ENCODE measurements at places on chromosomes 5 and 9.

DNA sequence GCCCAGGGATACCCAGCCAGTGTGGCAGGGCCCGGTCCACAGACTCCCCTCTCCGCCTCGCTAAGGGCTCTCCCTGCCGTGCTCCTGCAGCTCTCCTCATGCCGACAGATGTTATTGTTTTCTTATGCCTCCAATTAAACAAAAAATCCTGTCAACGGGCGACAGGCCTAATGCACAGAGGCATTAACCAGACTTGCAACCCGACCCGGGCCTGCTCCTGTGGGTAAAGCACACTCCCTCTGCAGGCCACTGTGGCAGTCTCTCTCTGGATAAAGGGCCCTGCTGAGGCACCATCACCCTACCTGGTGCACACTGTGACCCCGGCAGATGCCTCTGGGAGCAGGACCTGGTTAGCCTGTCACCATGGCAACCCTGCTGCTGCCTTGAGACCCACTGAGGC lies 27.5 kb upstream of the HAND1 start:
- DNase-seq = no peak

DNA sequence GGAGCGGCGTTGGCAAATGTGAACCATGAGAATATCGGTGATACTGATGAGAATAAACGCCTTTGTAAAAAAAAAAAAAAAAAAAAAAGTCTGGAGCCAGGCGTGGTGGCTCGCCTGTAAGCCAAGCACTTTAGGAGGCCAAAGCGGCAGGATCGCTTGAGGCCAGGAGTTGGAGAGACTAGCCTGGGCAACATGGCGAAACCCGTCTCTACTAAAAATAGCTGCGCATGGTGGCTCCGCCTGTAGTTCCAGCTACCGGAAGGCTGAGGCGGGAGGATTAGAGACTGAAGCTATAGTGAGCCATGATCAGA lies 425 bp upstream of the NFX1 start:
- DNase-seq = no peak

GRCh38 chr5:152673601-152674000 lies 268.5 kb upstream of the NMUR2 start:
- DNase-seq = no peak

DNA sequence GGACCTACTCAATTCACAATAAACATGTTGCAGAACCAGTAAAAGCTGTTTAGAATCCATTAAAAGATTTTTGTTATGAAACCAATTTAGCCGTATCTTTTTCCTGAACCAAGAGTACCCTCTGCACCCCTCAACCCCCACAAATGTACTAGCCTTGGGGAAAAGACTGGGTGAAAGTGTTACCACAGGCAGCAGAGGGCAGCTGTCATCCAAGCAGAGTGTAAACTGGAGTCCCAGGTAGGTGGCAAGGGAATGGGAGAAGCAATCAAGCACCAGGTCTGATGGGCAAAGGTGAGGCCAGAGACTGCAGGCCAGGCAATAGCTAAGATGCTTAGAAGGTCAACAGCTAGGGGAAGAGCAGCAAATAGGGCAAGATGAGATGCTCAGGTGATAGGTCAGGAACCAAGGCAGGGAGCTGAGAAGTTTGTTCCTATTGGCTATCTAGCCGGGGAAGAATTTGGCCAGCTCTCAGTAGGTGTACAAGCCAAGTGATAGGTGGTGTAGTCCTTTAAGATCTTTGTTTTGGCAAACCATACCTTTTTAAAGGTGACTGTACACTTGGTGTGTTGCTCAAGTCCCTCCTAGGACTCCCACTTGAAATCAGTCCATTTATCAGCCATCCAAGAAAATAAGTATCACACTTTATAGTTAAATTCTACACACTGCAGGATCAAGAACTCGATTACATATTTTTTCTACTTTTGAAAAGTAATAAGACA lies 77.8 kb upstream of the CCDC112 start:
- no peak for DNase-seq

DNA sequence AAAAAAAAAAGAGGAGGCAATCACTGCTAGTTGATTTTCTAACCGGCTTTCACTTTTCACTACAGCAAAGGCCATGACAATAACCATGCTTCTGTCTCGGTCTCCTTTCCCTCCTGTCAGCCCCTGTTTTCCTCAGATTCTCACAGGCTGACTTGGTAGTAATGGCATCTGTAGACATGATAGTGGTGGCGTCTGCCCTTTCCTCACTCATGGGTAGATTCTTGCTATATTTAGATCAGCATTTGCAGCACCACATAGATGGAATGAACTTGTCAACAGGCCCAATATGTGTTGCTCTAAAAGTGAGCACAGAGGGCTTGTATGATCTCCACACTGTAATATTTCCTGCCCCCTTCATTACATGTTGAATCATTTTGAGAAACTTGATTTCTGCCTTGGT lies 120.3 kb upstream of the FTMT start:
- no peak for DNase-seq

GRCh38 chr9:136942112-136942880 lies 2.2 kb downstream of the FBXW5 start:
- DNase-seq = no peak

GRCh38 chr5:141816598-141817399 lies 61.4 kb downstream of the PCDH1 start:
- no peak for DNase-seq

DNA sequence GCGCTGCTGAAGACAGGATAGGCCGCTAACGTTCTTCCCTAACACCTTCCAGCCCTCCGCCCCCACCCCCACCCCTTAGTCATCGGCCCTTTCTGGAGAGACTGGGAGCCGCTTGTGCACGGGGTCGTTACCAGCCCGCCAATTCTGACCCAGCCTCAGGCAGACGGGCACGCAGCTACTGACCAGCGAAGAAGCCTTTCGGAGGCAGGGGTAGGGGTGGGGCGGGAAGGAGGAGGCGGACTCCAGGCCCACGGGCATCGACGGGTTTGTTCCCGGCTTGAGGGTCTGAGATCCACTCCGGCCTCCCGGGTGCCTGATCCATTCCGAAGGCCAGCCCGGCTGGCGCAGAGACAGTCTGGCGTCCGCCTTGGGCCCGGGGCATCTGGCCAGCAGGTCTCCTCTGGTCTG lies 729 bp upstream of the HAND1 start:
- no peak for DNase-seq

GRCh38 chr9:130601100-130601499 lies 21.7 kb downstream of the FUBP3 start:
- DNase-seq = no peak

- no peak for DNase-seq
Measured at GRCh38 chr9:36029765-36030528, 6.8 kb upstream of the RECK start.

DNA sequence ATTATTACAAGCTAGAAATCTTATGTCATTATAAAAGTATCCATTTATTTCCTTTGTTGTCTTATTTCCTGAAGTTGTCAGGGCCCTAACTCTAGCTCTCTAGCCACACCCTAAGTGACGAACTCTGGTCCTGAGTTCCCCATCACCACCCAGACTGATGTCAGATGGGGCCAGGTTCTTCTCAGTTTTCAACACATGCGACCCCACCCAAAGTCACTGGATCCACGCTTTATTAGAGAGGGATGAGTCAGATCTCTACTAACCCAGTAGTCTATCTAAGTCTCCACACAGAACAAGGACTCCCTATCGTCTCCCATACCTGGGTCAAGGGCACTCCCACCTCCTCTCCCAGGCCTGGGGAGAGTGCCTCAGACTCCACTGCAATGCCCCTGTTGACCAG lies 6.8 kb upstream of the FEM1C start:
- no peak for DNase-seq

DNA sequence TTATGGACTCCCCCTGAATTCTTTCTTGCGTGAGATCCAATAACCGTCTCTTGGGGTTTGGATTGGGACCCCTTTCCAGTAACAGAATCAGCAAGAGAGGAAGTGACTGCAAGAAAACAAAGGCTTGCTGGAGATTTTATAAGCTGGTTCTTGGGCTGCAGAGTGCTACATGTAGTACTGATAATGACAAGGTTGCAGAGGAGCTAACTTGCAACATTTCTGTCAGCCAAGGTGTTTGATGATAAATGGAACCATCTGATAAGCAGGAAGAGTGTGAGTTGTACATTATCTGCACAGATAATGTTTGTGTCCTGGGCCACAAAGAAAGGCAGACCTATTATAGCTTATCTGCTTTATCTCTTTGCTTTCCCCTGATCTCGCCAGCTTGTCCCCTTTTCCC lies 37.1 kb downstream of the DNAJB5 start:
- no peak for DNase-seq

DNA sequence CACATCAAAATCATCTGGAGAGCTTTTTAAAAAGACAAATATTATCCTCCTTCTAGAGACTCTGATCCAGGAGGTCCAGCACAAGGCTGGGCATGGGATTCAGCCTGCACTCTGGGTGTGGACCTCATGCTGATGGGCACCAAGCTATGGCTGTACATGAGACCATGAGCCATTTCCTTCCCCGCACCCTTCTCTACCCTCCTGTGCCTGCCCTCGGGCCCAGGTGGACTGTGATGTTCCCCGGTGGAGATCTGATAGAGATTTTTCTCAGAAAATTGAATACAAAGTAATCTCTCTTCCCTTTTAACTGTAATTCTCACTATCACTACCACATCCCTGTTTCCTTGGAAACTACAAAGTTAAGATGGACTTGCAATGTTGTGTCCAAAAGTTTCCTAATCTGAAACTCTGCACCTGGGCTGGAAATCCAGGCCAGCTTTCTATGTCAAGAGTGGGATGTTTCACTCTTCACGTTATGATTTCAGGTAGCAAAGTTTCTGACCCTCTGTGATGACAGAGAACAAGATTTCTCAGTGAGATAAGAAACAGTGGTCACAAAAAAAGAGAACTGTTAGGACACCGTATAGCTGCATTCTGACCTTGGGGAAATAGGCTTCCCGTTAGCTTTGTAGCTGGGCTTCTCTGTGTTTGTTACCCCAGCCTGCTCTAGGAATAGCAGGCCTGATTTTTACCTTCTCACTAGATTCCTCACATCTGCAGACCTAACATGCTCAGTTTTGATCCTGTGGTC lies 11.5 kb downstream of the SFXN1 start:
- no peak for DNase-seq

- DNase-seq = no peak
Measured at GRCh38 chr5:115168829-115169486, 750 bp downstream of the TRIM36 start.

DNA sequence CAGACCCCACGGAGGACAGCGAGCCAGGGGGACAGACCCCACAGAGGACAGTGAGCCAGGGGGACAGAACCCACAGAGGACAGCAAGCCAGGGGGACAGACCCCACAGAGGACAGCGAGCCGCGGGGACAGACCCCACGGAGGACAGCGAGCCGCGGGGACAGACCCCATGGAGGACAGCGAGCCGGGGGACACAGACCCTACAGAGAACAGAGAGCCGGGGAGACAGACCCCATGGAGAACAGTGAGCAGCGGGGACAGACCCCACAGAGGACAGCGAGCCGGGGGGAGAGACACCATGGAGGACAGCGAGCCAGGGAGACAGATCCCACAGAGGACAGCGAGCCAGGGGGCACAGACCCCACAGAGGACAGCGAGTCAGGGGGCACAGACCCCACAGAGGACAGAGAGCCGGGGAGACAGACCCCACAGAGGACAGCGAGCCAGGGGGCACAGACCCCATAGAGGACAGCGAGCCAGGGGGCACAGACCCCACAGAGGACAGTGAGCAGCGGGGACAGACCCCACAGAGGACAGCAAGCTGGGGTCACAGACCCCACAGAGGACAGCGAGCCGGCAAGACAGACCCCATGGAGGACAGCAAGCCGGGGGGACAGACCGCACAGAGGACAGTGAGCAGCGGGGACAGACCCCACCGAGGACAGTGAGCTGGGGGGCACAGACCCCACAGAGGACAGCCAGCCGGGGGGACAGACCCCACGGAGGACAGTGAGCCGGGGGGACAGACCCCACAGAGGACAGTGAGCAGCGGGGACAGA lies 4.4 kb upstream of the ZDHHC11 start:
- DNase-seq = no peak

DNA sequence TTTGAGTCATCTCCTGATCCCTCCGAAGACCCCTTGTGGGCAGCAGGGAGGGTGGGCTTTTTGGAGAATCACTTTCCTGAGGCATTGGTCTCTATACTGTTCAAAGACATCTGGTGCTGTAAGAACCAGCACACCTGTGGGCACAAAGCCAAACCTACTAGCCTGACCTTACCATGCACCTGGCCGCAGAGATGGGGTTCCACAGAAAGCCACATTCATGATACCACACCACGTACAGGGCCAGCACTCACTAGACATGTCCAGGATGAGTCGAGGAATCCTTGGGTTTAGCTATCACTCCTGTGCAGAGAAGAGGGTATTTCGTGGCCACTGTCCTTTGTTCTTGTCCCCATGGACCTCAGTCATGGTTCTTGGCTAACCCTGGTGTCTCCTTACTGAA lies 203.4 kb downstream of the CACNA1B start:
- no peak for DNase-seq

DNA sequence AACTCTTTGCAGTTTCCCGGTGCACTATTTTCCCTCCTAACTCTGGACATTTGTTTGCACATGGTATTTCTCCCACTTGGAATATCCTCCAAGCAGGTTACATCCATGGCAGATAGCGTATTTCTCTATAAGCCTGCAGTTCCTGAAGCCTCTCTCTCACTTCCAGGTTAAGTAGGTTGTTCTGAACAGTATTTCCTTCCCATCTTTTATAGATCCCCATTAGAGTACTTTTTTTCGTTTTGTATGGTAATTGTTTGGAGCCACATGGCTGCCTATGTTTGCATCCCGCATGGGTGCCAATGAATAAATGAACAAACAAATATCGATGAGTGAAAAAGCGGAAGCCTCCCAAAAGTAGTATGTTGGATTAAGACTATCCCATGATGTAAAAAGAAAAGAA lies 113.4 kb upstream of the IQGAP2 start:
- no peak for DNase-seq

GRCh38 chr5:156121234-156121633 lies 205.7 kb upstream of the SGCD start:
- DNase-seq = no peak

GRCh38 chr5:172792701-172793570 lies 21.9 kb upstream of the DUSP1 start:
- no peak for DNase-seq

GRCh38 chr9:109179801-109180523 lies 12.9 kb upstream of the FRRS1L start:
- no peak for DNase-seq

- no peak for DNase-seq
Measured at GRCh38 chr9:81145331-81145963, 543.9 kb downstream of the TLE1 start.

GRCh38 chr9:136368190-136368589 lies 4.6 kb upstream of the DNLZ start:
- no peak for DNase-seq

DNA sequence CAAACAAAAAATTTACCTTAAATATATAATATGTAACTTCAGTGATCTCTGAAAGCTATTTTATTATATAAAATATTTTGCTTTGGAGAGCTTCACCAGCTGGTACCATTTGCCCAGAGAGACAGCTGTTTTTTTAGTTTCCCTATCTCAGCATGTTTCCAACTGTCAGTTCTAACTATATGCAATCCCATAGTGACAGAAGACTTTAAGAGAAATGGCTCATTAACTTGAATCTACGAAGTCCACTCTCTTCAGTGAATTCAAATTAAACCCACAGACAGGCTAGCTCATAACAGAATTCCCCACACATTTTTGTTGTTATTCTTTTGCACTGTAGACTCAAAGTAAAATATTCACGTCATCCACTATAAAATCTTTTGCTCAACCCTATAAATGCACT lies 251.8 kb upstream of the POU5F2 start:
- DNase-seq = no peak
